ENCODE measurements at places on chromosomes 3 and 15.

GRCh38 chr3:17742880-17743657 lies 638 bp upstream of the TBC1D5 start:
- no peak for DNase-seq

- DNase-seq, result no peak
These were observed 451.8 kb upstream of the NPAP1 start for GRCh38 chr15:24223739-24224138.

GRCh38 chr3:156209631-156210335 lies 89.4 kb downstream of the KCNAB1 start:
- DNase-seq, result no peak

DNA sequence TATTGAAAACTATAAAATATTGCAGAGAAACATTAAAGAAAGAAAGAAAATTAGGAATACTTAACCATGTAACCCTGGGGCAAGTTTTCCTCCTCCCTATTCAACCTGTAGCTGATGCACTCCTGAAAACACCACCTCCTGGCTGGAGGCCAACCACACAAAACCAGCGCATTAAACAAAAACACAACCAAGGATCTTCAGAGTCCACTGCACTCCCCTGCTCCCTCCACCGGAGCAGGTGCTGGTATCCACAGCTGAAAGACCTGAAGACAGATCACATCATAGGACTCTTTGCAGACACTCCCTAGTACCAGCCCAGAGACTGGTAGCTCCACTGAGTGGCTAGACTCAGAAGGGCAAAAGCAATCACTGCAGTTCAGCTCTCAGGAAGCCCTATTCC lies 13.6 kb upstream of the ADAMTS17 start:
- DNase-seq, result no peak

GRCh38 chr3:127753898-127754410 lies 68.4 kb downstream of the MGLL start:
- DNase-seq, result peak; percentile 63

- DNase-seq, result no peak
These were observed 73.5 kb downstream of the PPM1L start for GRCh38 chr3:160829486-160830009.

GRCh38 chr3:73273341-73273740 lies 211.9 kb downstream of the EBLN2 start:
- DNase-seq, result no peak

DNA sequence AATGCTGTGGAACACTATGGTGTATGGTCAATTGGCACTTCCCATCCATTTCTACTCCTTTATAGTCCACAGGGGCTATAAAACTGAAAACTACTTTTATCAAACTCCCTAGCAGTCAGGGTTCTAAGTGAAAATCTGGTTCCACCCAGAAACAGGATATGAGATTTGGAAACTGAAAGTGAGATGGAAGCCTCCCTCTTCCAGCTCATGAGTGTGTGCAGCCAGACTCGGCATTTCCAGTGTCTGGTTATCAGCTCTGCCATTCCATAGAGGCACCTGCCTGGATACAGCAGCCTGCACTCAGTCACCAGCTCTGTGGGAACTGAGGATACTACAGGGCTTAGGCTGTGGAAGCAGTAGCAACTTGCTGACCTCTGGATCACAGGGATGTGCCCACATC lies 14.7 kb upstream of the PLA2G4F start:
- DNase-seq, result no peak
